ENCODE measurements at places on chromosomes 11 and 22.

DNA sequence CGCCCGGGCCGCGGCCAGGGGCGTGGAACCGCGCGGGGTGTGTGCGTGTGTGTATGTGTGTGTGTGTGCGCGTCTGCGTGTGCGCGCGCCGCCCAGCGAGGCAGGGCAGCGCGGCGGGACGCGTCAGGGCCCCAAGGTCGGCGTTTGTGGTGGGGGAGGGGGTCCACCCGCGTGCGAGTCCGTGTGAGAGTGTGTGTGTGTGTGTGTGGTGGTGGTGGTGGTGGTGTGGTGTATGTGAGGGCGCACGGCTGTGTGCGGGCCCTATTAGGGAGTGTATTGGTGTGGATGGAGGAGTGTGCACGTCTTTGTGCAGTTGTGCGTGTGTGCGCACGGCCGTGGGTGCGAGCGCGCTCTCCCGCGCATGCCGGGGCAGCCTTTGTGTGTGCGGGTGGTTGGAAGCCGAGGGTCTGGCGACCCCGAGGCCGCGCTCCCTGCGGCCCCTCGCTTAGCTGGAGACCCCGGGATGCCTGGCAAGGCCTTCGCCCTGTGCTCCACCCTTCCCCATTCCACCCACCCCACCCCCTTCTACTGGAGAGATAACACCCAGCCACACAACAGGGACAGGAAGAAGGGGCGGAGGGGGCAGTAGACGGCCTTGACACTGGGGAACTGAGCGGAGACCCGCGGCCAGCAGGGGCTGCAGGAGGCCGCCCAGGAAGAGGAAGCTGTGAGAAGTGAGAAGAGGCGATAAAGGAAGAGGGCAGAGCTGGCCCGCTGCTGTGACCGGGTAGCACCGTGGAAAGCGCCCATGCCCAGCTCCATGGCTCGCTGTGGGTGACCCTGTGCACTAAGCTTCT is 528 bp upstream of the ARRB1 start:
- peak; percentile 76 for DNase-seq

- DNase-seq = no peak
These were observed 3.7 kb downstream of the SCO2 start for GRCh38 chr22:50521710-50522109.

- no peak for DNase-seq
These were observed 6.7 kb downstream of the OR5AN1 start for GRCh38 chr11:59365232-59366018.

- DNase-seq = no peak
These were observed 26.4 kb downstream of the ADAMTS15 start for GRCh38 chr11:130474637-130475400.

DNA sequence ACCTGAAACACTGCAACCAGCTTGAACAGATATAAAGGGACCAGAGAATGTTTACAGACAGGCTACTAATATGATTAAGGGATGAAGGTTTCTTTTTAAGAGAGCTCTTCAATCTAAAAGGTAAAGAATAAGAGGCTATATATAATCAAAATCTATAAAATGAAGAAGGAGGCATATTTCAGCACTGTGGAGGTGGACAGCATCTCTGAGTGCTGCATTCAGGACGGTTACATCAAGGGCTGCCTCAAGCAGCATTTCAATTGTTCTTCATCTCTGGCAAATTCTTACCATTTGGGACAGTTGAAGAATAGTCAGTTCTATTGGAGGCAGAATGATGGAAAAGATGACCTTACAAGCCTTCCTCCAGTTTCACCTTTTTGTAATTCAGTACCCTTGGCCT is 139.6 kb upstream of the LMO1 start:
- no peak for DNase-seq

GRCh38 chr11:122756417-122756816 is 81.9 kb upstream of the CRTAM start:
- peak; percentile 71 for DNase-seq

DNA sequence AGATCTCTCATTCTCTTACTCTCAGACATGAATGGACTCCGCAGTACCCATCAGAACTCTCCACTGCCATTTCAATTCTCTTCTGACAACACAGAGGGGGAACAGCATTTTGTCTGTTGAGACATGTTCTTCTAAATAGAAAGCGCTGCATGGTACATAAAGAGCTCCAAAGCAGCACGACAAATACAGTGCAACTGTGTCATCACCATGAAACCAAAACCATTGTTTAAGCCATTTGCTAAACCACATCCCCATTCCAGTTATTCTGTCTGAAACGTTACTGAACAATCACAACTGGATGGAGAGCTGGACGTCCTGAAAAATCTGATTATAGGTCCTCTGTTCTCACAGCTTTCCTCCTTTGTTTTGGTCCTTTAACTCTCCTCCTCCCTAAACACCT is 17.9 kb upstream of the TENM4 start:
- DNase-seq = no peak

- no peak for DNase-seq
These were observed 78.5 kb upstream of the OR5AK2 start for GRCh38 chr11:56910046-56910773.

DNA sequence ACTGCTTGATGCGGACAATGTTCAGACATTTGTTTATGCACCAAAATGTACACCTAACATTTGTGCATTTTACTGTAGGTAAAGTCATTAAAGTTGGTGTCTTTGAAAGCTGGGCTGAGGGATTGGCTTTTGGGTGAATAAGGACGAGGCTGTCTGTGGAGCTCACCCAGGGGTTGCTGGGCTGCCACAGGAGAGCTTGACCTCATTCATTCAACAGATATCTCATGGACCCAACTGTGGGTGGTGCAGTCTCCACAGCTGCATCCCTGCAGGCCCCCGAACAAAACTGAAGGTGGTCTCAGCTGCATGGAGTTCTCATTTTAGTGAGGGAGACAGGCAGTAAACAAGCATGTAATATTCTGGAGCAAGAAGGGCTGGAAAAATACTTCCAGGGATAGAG is 32.7 kb downstream of the SGSM3 start:
- DNase-seq = no peak

DNA sequence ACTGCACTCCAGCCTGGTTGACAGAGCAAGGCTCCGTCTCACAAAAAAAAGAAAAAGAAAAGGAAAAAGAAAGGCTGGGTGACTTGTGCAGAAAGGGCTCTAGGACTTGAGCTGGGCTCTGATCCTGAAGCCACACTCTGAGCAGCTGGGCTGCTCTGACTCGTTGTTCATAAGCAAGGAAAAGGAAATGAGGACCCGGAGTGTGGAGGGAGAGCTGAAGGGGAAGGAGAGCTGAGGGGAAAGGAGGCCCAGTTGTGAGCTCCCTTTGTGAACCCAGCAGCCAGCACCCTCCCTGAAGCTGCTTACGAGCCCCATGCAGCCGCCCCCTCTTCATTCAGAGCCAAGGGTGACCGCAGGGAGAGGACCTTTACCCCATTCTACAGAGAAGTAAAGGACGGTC is 12.3 kb upstream of the SH3BP1 start:
- no peak for DNase-seq

GRCh38 chr11:61971248-61972111 is 4.0 kb upstream of the FTH1 start:
- peak; percentile 61 for DNase-seq

GRCh38 chr22:21754523-21754922 is 18.9 kb upstream of the YPEL1 start:
- no peak for DNase-seq

DNA sequence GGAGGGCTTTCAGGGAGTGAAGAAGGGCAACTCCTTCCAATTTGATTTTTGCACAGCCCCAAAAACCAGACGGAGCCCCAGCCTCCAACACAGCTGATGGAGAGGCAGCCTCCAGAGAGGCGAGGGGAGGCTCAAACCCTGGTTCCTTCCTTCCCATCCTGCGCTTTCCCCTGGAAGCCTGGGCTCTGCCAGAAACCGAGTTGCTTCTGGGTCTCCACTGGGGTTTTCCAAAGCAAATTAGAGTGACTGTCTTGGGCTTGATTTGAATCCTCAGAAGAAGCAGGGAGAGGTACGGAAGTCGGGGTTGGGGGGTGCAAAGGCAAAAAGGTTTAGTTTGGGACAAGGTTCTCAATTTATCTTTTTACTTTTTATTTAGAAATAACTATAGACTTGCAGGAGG is 129.2 kb downstream of the MPPED1 start:
- no peak for DNase-seq

- DNase-seq = no peak
These were observed 52.9 kb downstream of the ST14 start for GRCh38 chr11:130212431-130212961.

DNA sequence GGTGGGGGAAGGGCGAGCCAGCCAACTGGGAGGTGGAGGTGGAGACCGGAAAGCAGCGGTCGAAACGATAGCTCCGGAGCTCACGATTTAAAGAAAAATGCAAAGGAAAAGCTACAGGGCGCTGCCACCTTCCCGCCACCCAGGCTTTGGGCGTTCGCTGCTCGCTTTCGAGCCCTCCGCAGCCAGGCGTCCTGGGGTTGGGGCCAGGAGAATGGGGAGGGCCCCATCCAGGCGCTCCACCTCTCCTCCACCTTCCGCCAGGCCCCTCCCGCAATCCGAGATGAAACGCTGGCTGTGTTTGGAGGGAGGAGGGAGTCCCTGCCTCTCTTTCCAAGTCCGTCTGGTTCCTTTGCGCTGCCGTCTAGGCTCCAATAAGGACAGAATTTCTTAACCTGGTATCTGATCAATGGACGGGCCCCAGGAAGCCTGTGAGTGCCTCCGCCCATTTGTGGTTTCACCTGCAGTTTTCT is 483 bp upstream of the ABTB2 start:
- no peak for DNase-seq

GRCh38 chr11:30423279-30423648 is 100.4 kb downstream of the ARL14EP start:
- DNase-seq = no peak

GRCh38 chr22:42261296-42261695 is 9.2 kb downstream of the TCF20 start:
- DNase-seq = no peak

GRCh38 chr11:77470971-77471370 is 2.9 kb downstream of the PAK1 start:
- no peak for DNase-seq

- DNase-seq = no peak
These were observed 22.9 kb upstream of the HORMAD2 start for GRCh38 chr22:30057375-30057774.

DNA sequence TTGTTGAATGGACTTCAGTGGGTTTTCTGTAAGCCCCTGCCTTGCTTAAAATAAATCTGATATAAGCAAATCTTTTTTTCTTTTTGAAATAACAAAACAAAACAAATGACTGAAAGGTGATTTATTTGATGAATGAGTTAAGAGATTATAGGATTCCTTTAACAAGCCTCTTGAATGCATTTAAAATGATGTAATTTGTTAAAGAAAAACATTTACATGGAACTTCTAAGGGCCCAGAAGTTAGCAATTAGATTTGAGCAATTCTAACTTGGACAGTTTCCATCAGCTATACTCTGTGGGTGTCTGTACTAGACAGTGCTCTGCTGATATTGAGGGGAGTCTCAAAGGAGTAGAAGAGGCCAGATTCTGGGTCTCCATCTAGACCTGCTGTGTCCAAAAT is 143.5 kb upstream of the RAG2 start:
- no peak for DNase-seq

GRCh38 chr11:75582895-75583717 is 21.1 kb downstream of the SERPINH1 start:
- DNase-seq = peak; percentile 77

- no peak for DNase-seq
These were observed 109.8 kb downstream of the CD44 start for GRCh38 chr11:35248558-35249323.

DNA sequence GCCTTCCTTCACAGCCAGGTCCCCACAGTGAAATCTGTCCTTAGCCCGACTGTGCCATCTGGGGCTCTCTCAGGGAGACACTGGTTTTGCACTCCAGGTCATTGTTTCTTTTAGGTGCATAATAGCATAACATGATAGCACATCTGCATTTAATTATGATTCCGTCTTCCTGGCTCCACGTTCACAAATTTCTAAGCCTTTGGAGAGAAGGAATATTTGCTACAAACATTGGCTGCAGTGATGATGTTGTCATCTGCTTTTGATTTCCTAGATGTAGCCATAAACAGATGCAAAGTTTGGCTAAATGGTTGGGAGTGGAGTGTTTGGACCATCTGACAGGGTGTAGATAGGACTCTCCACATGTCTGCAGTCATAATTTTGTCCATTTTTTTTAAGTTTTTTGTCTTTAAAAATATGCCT is 12.0 kb upstream of the CAT start:
- DNase-seq = no peak

DNA sequence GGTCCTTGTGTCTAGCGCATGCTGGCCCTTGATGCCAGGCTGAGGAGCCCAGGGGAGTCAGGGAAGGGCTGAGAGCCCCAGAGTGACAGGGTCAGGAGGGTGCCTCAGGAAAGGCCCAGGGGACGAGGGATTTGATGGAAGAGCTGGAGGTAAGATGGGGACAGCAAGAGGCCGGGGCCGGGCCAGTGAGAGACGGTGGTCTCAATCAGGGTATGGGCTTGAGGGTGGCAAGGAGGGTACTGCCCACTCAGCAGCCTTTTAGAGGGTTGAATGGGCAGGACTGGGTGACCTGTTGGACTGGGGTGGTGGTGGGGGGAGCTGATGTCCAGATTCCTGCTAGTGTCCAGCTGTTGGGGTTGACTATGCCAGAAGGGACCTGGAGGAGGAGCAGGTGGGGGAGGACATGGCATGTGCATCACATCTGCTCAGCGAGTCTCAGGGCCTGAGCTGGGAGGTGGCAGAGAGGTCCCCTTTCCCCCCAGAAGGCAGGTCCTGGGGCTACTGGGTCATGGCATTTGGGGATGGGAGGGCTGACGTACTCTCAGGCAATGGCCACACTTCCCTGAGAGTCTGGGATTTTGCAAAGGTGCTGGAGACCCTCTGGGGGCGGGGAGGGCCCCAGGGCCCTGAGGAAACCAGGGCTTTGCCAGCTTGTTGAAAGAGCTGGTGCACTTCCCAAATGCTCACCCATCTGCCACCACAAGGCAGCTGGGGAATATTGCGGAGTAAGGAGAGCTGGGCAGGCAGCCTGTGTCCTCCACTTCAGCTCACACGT is 18.4 kb downstream of the MYO7A start:
- no peak for DNase-seq

DNA sequence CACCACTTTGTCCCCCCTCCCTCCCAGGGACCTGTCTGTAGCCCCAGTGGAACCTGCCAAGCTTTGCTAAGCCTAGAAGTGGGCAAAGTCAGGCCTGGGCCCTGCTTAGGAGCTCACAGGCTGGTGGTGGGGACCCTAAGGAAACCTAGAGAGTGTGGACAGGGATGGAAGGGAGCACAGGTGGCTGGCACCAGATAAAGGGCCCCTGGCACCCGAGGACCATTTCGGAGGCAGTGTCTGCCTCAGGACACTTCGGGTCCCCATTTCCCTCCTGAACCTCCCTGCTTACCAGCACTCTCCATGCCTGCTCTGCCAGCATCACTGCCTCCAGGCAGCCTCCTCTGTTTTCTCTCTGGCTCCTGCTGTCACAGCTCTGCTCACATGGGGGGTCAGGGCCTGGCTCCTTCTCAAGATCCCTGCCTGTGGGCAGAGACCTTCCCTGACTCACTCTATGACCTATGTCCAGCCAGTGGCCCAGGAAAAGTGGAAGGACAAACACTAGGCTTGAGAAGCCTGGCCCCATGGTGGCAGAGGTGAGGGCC is 13.6 kb upstream of the OMP start:
- no peak for DNase-seq

DNA sequence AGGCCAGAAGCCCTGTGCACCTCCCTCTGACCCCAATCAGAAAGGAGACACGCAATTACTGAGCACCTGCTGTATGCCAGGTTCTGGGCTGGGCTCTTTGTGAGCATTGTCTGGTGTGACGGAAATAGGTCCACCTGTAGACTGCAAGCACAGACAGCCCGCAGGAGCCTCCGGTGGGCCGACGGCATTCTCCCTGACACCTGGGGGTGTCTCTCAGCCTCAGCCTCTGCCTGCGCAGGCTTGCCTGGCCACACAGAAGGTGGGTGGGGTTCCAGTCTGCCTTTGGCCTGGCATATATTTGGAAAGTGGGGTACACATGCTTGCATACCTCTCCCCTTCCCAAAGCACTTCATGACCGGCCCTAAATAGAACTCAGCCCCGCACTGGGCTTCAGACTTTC is 129.3 kb downstream of the BUD13 start:
- DNase-seq = no peak
